ENCODE measurements at places on chromosomes 7 and 10.

DNA sequence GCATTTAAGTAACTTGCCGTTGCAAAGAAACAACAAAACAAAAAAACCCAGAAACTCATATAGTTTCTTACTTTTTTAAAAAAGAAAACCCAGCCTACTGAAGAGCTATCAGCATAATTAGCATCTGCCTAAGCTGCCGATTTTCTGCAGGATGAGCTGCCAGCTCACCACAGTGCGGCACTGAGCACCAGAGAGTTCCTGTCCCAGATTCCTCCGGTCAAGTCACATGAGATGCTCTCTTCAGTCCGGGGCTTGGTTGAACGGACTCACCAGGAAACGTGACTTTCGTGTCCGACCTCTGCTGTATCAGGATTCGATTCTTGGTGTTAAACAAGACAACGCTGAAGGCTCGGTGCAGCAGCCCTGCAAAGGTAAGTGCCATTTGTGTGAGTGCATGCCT is 3.2 kb downstream of the IDI2 start:
- no peak for DNase-seq

DNA sequence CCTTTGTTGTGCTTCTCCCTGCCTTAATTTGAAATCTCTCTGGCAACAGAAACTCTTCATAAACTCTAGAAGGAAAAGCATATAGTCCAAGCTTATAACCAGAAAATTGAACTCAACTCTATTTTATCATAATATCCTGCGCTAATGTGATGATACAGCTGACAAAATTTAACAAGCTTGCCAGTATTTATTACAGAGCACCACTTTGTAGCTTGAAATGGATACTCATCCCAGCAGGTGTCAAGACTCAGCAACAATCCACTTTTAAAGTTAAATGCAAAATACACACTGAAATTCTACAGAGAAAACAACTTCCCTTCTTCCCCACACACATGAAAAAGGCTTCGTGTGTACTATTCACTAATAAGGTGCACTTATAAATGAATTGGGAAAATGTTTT is 228.9 kb downstream of the AGMO start:
- no peak for DNase-seq

GRCh38 chr7:52726493-52726892 is 308.9 kb upstream of the POM121L12 start:
- no peak for DNase-seq

- no peak for DNase-seq
These were observed 2.9 kb downstream of the PKD2L1 start for GRCh38 chr10:100327007-100327717.

DNA sequence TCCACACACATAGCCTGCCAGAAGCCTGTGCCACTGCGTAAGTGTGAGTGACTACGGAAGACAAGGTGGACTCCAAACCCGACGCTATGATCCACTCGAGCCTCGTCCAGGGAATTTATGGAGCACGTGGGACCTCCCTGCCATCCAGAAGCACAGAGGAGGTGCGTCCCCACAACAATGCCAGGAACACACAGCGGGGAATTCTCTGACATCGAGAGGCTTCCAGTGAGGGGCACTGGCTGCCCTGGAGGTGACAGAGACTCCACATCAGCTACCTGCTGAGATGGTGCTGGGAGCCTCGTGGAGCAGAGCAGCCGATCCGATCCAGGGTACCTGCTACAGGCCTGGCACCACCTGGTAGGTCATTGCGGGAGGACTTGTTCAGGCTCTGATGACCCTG is 72.2 kb upstream of the INSIG1 start:
- no peak for DNase-seq

DNA sequence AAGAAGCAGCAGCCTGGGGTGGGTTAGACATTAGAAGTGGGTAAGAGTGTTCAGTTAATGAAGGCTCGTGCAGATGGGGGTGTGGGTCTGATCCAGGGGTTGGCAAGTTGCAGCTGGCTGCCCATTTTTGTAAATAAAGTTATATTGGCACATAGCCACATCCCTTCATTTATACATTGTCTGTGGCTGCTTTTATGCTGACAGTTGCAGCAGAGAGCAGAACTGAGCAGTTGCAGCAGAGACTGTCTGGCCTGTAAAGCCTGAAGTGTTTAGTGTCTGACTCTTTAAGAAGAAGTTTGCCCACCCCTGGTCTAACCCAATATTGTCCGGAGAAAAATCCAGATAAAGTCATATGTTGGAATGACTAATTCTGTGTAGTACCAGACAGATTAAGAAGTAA is 38.1 kb downstream of the GLRX3 start:
- DNase-seq: no peak

DNA sequence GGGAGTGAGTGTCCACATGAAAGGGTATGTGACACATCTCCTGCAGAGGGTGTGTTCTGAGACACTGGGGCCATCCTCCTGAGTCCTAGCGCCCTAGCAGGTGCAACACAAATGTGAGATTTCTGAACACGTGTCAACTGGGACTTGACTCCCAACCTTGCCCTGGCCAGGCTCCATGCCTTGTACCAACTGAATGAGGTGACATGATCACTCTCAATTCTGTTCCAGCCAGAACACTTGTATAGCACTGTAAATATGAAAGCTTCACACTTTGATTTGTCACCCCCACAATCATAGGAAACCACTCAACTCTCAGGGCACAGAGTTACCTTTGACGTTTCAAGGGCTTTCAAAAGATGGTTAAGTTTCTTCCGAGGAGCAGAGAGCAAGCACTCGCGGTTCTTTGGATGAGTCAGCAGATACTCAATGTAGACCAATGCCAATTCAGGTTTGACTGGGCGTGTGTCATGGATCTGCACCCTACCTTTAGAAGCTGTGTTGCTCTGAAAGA is 48.6 kb downstream of the NCAPG2 start:
- no peak for DNase-seq

GRCh38 chr10:63722537-63722936 is 201.3 kb downstream of the REEP3 start:
- DNase-seq: peak; percentile 56

DNA sequence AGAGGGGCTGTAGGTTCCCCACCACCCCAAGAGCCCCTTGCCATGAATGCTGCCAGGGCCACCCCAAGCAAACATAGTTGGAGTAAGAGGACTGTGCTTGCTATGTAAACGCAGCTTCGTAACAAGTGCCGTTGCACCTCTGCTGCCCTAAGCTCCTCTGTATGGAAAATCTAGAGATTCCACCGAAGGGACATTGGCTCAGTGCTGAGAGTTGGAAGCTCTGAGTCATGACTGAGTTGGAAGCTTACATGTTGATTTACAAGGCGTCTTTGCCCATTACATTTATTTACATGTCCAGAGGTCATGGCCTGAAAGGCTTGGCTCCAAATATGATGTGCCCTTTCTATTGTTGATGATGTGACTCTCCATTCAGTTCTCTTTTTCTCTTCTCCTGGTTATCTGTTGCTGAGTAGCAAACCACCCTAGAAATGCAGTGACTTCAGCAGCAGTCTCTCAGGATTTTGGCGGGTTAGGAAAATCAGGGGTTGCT is 233.1 kb upstream of the TCF7L2 start:
- DNase-seq: no peak

- no peak for DNase-seq
These were observed 49.0 kb upstream of the TPK1 start for GRCh38 chr7:144884896-144885295.

DNA sequence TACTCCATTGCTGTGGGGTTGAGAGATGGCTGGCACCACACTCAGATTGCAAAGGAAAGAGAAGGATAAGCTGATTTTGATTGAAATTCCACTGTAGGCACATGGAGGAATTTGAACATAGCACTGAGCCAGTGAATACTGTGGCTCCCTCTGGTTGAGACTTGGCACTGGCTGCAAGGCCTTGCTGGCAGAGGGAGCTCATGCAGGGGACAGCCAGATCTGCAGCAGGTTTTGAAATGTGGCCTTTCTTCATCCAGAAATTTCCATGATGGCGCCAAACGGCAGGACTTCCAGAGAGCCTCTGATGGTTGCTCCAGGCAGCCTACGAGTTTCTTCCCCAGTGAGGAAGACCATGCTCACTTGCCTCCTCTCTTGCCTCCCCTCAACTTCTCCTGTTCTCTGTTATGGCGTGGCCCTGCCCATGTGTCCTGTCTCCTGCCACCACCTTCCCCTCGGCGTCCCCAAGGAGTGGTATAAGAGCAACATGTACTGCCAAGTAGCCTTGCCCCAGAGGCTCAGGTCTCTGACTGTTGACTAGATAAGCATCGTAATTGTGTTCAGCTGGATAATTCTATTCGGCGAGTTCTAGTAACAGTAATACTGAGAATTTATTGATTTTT is 265.6 kb downstream of the CCDC3 start:
- no peak for DNase-seq

DNA sequence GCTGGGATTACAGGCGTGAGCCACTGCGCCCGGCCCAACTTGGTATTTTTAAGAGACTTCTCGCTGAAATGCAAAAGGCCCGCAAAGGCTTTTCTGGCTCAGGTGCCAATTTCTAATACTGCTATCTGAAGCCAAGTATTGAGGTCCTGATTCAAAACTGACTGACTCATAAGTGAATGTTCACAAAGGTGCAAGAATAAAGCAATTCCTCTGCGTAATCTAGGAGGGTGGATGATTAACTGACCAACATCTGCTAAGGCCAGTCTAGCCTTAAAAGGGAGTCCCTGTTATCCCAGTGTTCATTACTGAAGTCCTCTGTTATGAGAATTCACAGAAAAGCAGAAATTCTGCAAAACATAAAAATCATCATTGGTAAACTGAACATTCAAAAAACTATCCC is 111.4 kb downstream of the SRPK2 start:
- no peak for DNase-seq

- DNase-seq: no peak
These were observed 104.4 kb downstream of the MICALL2 start for GRCh38 chr7:1354661-1355567.

GRCh38 chr7:75889223-75889825 is 10.5 kb downstream of the RHBDD2 start:
- no peak for DNase-seq

GRCh38 chr7:108310351-108310750 is 145.9 kb downstream of the NRCAM start:
- no peak for DNase-seq

DNA sequence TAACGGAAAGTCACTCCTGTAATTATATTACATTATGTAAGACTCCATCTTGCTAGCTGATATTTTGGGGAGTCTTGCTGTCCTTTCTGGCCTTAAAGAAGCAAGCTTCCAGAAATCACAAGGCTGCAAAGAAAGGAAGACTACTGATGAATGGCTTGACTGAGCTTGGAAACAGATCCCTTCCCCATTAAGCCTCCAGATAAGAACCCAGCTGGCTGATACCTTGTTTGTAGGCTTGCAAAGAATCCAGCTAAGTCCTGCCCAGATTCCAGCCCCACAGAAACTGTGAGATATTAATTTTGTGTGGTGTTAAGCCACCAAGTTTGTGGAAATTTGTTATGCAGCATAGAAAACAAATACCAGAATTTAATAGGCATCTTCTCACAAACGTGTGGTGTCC is 49.9 kb upstream of the TMEM106B start:
- DNase-seq: no peak

DNA sequence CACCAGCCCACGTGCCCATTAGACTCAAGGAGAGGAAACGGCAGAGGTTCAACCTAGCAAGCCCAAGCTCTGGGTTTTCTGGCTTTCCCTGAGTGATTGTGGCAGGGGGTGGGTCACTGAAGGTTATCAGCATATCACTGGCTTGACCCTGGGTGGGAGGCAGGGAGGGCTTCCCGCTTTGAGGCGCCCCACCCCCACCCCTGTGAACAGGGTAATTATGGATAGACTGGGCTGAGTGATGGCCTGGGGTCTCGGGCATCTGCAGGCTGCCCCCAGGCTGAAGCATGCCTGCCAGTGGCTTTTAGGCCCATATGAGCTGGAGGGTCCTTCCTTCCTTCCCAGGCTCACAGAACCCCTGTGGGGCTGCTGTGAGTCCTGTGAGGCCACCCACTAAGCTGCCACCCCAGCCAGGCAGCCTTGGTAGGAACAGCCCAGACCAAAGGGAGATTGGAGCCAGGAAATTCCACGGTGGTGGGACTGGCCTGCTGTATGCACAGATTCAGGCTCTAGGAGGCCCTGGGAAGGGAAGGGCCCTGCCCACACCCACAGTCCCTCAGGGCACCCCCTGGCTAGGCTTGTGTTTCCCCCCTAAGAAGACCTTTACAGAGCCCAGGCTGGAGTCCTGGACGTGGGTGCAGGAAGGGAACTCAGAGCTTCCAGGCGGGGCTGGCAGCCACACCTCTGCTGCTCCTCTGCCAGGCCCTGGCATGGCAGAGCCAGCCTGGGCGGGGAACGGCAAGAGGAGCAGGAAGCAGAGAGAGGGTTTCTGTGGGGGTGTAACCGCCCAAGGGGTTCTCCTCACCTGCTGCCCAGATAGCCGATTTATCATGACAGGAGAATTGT is 33.1 kb downstream of the GPRIN2 start:
- DNase-seq: no peak

All from AG04449 (cell line).